CD4-positive, alpha-beta T cell treated with Interleukin-21 for 1 hour (primary cell): ENCODE measurements at places on chromosomes 7 and 10.

- no peak for DNase-seq
Observed at GRCh38 chr10:109676703-109677102, 246.6 kb downstream of the XPNPEP1 start.

GRCh38 chr7:115332691-115333090 lies 410.8 kb downstream of the MDFIC start:
- no peak for DNase-seq

DNA sequence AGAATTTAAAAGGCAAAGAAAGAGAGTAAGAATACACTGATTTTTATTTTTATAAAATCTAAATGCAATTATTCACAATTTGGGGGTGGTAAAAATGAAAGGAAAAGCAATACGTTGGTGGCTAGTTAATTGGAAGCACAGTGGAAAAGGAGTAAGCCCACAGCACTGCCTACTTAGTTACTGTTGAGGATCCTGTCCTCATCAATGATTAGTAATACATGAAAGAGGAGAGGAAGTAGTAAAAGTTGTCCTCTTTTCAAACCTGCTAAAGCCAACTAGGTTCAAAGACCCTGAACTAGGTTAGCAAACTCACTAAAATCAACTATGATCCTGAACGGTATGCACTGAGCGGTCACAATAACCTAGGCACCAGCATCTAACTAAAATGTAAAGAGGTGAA lies 52.7 kb upstream of the LRRN3 start:
- DNase-seq = no peak

- DNase-seq = no peak
Observed at GRCh38 chr10:33800545-33800944, 466.1 kb upstream of the NRP1 start.

DNA sequence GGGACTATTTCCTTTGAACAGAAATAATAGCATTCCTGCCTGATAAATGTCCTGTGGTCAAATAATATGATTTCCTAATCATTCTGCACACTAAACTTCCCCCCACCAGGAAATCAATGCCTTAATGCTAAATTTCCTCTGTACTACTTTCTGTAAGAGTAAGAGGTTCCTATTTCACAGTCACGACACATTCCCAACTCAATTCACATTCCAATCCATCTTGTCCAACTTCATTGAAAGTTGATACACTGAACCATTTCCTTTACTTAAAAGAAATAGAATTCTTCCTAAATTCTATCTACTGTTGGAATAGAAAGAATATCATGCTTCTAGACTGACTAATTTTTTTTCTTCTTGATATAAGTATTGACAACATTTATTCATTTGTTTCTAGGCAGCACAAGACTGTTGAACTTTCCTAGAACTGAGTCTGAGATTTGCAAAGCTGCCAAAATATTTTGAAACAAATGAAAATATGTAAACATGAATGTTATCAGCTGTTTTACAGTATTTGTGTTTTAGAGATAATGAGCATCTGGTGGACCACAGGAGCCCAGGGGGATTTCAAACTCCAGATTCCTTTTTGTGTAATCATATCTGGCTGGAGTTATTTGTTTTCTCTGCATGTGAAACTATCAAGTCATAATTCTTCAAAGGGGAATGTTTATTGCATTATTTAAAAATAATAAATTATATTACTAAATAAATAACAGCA lies 121.5 kb downstream of the TPST1 start:
- DNase-seq = no peak

GRCh38 chr7:29113384-29114102 lies 32.8 kb downstream of the CPVL start:
- peak; percentile 7 for DNase-seq

DNA sequence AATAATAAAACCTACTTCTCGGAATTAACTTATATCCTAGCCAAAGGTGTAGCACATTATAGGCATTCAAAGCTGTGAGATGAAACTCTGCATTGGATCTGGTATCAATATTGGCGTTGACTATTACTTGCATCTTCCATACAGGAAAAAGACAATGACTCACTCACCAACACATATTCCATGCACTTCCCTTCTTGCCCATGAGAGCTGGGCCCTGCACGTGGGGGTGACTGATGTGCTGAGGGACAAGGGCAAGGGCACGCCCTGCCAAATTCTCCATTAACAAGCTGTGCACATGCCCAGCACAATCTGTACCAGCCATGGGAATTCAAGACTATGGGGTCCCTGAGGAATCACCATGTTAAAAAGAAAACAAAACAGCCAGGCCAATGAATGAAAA lies 188.1 kb upstream of the PDE1C start:
- no peak for DNase-seq

DNA sequence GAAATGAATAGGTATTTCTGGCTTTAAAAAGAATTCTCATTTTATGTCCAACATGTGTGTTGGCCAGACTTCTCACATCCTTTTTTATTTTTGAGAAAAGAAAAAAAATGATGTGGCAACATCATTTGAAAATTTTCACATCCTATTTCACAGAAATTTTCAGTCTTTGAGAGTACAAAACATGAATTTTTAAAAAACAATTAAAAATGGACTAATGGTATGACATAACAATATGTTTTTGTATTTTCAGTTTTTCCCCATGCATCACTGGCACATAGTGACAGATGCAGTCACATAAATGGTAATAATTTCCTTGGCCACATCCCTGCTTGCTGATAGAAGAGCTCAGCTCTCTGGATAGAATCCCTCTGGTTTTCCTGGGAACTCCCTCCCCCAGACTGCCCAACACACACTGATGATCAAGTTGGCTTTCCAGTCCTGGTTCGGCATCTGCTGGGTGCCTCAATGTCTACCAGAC lies 188.5 kb upstream of the AGR3 start:
- no peak for DNase-seq

DNA sequence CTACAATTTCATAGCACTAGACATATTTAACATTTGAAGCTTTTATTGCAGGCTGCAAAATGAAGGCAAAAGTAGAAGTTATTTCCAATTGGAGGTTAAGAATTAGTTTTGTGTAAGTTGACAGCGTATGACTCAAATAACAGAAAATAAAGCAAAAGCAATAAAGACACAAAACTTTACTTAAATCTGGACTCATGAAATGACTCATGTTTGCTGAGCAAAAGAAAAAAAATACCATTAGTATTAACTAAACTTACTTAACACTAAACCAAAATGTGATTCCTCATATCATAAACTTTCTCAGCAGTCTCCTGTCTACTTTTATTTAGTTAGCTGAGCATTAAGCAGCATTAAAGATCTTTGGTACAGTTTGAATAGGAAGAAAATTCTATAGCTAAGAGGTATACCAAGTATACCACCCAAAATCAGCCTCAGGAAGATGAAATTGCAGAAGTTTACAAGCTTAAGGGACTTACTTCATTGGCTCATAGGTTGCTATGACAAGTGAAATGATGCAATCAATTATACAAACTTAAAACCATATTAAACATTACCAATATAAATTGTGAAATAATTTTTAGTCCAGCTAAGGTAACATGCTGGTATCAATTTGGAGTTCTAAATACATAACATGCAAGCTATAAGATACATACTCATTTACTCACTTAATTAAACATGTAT lies 1131.4 kb downstream of the XPNPEP1 start:
- DNase-seq = no peak

DNA sequence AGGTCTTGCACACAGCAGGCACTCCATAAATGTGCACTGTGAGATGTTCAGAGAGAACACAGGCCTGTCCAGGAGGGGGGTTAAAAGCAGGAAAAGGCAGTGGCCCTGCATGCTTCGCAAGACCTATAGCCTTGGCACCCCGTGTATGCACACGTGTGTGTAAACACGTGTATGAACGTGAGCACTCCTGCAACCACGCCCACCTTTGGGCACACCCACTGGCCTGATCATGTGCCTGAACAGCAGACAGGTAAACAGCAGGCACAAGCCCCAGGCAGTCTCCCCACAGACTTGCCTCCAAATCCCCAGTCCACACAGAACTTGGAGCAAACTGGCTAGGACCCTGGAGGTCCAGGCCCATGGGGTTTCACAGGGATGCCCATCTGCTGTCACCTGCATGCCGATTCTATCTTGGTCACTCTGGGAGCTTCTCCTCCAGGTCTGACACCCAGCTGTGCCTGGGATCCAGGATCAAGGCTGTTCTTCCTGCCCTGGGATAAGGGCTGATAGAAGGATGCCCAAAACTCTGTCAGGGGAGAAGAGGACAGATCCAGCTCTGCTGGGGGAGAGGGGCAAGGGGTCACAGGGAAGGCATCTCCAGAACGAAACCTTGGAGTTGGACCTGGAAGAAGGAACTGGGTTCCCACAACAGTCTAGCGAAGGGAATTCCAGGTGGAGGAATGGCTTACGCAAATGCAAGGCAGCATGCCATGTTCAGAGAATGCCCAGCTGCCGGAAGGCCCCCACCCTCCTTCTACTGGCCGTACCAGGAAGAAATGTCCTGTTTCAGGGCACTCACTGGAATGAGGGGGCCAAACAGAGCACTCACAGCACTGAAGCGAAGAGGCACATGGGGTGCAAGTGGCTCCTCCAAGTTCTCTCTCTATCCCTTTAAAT lies 14.3 kb upstream of the ZMIZ1 start:
- no peak for DNase-seq

GRCh38 chr7:12898620-12899019 lies 211.2 kb downstream of the ARL4A start:
- no peak for DNase-seq

DNA sequence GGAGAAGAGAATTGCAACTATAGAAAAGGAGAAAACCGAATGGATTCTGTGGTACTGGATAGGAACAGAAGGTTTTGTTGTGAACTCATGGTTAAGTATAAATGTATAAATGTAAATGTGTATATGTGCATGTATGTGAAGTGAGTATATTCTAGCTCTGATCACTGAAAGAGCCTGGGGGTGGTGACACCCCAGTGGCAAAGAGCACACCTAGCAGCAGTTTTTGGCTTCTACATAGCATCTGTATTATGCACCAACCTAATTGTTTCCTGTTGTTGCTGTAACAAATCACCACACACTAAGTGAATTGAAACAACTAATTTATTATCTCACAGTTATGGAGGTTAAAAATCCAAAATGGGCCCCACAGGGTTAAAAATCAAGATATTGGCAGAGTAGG lies 455.4 kb downstream of the RPS24 start:
- DNase-seq = no peak

- no peak for DNase-seq
Observed at GRCh38 chr7:36135700-36136099, 17.4 kb upstream of the EEPD1 start.

- DNase-seq = no peak
Observed at GRCh38 chr10:104762793-104763192, 121.7 kb downstream of the SORCS3 start.

DNA sequence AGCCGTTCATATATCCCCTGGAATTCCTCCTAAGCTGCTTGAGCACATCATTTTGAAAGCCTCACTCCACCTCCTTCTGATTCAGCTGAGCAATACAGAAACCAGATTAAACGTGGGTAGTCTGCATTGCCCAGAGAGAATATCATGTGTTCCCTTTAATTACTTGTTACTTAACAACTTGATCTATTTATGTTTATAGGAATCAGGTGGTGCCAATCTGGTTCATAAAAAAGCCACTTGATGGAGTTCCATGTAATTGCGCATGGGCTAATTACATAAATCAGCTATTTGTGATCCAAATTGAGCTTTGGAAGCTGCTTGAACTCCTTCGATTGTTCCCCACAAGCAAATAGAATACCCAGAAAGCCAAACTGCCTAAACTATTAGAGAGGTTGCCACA lies 114.7 kb upstream of the ADCY1 start:
- no peak for DNase-seq
